ENCODE measurements at places on chromosomes 12 and 14.
A peak's percentile ranks its signal among the peaks of the same experiment; 100 is the strongest.

GRCh38 chr12:67720351-67720856 lies 71.9 kb downstream of the DYRK2 start:
- DNase-seq: no peak

DNA sequence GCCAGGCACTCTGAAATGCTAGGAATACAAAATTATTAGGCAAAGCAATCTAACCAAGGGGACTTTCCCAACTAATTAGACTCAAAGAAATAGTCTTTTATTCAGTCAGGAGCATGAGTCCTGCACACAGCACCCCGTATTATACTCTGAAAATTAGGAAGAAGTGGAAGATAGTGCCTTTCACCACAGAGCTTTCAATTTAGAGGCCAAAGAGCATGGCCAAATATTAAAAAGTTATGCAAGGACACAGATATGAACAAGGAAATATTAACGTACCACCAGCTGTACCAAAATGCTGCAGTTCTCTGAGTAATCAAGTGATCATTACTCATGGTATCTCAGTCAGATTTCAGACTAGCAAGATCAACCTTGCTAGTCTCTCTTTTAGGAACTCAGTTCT lies 22.6 kb upstream of the MDM2 start:
- DNase-seq: no peak

GRCh38 chr12:45732936-45733335 lies 3.4 kb downstream of the ARID2 start:
- no peak for DNase-seq

DNA sequence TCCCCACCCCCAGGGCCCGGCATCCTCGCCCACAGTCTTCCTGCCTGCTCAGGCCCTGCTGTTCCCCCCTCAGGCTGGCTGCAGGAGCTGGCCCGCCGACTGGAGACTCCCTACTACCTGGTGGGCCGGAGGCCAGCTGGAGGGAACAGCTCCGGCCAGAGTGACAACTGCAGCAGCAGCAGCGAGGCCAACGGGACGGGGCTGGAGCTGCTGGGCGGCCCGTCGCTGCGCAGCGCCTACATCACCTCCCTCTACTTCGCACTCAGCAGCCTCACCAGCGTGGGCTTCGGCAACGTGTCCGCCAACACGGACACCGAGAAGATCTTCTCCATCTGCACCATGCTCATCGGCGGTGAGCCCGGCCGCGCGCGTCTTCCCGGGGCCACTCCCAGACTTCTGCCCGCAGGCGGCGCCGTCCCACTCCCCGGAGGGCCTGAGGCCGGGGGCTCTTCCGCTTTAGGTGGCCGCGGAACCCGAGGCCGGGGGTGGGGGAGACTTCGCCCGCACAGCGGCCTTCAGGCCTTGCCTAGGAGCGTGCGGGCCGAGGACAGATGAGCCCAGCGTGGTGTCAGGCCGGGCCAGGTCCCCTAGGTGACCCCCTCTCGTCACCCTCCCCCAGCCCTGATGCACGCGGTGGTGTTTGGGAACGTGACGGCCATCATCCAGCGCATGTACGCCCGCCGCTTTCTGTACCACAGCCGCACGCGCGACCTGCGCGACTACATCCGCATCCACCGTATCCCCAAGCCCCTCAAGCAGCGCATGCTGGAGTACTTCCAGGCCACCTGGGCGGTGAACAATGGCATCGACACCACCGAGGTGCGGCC lies 10.2 kb downstream of the KCNH3 start:
- DNase-seq: no peak

- DNase-seq: no peak
These were observed 5.5 kb upstream of the ZNF641 start for GRCh38 chr12:48356041-48356768.

DNA sequence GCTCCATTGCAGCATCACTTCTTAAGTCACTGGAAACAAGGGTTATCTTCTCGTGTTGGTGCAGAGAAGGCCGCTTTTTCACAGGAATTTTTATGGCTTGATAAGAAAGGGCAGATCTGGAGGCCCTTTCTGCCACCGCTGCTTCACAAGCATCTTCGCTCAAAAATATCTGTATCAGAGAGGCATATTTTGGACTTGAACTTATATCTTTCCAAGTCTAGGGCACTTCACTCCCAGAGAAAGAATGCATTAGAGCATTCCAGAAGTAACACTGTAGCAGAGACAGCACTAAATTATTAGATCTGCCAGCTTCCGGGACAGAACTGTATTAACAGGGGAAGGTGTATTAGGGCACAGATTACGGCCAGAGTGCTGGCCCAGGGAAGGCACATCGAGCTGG lies 151.7 kb upstream of the AMIGO2 start:
- DNase-seq: no peak

GRCh38 chr14:75418850-75419768 lies 8.7 kb upstream of the JDP2 start:
- DNase-seq: no peak

DNA sequence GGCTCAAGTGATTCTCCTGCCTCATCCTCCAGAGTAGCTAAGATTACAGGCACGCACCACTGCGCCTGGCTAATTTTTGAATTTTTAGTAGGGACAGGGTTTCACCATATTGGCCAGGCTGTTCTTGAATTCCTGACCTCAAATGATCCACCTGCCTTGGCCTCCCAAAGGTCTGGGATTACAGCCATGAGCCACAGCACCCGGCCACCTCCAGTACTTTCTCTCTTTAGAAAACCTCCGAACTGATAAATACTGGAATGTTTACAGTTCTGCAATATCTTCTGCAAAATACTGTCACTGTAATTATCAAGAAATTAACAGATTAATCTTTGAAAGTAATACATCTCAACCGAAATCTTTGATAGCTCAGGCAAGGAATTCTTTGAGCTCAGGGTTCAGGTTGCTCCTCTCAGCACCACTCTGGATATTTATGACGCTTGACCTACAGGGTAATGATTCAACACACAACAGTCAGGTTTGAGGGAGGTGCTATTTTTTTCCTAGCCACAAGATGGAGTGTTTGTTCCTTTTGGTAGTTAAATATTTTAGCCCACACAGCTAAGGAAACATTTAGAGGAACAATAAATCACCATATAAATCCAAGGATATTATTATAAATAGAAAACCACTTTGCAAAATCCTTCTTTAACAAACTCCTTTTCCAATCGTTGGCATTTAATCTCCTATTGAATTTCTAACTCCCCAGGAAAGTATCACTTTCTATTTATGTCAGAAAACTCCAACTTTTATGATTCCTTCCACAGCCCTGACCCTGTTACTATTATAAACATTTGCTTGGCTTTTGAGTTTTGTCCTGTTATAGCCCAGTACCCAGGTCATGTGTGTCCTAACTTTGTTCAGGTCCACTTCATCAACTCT lies 48.6 kb upstream of the GTF2A1 start:
- DNase-seq: no peak

GRCh38 chr14:74891870-74892269 lies 10.2 kb downstream of the DLST start:
- no peak for DNase-seq

- DNase-seq: no peak
These were observed 170.9 kb downstream of the GRIP1 start for GRCh38 chr12:66508025-66508424.

- no peak for DNase-seq
These were observed 357.3 kb upstream of the RGS6 start for GRCh38 chr14:71574976-71575375.

DNA sequence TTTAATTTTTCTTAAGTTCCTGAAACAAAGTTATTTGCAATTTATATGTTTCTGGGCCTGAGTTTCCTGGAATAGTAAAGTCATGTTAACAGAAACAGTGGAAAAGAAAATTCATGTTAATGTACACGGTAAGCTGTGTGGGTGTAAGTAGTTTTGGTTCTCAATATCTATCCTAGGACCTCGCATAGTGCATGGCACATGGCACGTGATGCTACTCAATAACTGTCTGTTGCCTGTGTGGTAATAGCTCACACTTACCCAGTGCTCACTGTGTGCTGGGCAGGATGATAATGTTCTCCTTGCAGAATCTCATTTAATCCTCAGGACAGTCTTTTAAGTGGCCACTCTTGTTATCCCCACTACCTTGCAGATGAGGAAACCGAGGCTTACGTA lies 100.7 kb downstream of the DUSP16 start:
- no peak for DNase-seq

DNA sequence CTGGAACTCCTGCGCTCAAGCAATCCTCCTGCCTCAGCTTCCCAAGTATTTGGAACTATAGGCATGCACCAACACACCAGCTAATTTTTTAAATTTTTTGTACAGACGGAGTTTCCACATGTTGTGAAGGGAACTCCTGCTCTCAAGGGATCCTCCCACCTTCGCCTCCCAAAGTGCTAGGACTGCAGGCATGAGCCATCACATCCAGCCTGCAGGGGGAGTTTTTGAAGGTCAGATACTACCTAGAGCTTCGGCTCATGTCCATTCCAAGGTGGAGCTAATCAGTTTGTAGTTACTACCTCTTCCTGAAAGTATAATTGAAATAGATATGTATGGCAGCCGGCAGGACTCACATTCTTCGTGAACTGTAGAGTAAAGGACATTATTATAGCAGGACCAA lies 3.7 kb upstream of the TAS2R19 start:
- no peak for DNase-seq

DNA sequence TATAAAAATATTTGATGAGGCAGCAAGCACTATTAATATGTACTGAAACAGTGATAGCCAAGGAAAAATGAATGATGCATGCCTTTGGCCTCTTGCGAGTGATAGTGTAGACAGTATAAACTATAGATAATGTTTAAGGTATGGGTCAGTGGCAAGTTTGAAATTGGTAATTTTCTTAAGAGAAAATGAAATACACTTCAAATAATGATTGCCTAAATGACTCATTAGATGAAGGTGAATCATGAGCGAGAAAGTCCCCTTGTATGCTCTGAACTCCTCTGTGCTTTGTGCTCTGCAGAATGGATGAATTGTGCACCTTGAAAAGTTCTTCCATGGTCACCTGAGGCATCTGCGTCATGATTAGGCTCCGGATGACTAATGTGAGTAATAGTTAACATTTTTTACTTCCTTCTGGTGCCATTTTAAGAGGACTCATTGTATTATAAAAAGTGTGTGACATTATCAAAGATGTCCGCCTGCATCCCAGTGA lies 84.9 kb upstream of the RTL1 start:
- no peak for DNase-seq

GRCh38 chr14:72573725-72574417 lies 320.0 kb downstream of the DPF3 start:
- DNase-seq: no peak

DNA sequence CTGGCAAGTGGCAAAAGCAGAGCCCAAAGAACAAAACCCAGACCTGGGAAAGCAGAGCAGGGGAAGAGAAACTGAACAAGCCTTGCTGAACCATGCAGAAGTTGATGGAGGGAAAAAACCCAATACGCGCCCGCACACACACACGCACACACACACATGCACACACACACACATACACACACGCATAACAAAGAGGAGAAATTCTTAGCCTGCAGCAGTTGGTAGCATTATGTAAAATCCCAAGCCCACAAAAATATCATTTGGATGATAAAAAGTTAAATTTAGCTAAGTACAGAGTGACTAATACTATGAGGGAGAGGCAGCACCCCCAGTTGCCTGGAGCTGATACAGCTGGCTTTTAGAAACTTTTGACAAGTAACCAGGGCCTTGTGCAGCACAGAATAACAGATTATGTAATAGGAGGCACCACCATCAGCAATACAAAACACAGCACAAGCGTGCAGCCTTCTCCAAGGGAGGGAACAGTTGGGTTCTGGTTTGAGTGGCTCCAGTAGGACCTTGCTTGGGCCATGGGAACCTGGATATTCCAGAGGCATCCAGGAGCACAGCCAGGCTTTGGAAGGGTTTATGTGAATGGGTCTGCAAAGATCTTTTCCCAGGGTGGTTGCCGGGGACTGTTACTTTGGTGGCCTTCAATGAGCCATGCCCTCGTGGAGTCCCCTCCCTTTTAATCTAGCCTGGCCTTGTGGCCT lies 35.3 kb downstream of the PITPNM2 start:
- DNase-seq: no peak

DNA sequence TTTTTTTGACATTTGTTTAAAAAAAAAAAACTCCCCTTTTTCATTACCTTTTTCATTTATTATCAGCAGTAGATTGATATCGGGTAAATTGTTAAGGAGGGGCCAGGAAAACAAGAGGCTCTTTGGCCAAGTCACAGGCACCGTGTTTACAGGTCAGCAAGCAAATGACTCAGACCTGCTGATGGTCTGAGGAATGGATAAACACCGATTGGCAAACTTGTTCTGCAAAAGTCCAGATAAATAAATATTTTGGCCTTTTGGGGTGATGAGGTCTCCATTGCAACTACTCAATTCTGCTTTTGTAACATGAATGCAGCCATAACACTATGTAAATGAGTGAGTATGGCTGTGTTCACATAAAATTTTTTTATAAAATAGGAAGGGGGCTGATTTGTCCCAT lies 94.0 kb downstream of the RPS29 start:
- no peak for DNase-seq

GRCh38 chr12:12323591-12323990 lies 26.5 kb downstream of the MANSC1 start:
- DNase-seq: no peak

- peak; percentile 83 for DNase-seq
These were observed 383 bp upstream of the GLI1 start for GRCh38 chr12:57459055-57459749.

DNA sequence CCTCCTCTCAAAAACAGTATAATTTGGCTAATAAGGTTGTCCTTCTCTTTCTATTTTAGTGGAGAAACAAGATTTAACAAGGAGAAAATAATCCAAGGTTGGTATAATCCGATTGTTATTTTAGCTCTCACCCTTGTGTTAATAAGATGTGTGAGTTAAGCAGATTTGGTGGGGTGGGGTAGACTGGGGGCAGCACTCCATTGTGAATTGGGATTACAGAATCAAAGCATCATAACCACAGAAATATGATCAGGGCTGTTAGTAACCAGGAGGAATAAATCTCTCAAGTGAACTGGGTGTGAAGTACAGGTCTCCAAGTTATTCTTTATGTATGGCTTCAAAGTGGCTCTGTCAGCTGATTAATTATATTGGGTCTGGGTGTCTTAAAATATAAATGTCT lies 10.2 kb downstream of the TIGAR start:
- DNase-seq: no peak

DNA sequence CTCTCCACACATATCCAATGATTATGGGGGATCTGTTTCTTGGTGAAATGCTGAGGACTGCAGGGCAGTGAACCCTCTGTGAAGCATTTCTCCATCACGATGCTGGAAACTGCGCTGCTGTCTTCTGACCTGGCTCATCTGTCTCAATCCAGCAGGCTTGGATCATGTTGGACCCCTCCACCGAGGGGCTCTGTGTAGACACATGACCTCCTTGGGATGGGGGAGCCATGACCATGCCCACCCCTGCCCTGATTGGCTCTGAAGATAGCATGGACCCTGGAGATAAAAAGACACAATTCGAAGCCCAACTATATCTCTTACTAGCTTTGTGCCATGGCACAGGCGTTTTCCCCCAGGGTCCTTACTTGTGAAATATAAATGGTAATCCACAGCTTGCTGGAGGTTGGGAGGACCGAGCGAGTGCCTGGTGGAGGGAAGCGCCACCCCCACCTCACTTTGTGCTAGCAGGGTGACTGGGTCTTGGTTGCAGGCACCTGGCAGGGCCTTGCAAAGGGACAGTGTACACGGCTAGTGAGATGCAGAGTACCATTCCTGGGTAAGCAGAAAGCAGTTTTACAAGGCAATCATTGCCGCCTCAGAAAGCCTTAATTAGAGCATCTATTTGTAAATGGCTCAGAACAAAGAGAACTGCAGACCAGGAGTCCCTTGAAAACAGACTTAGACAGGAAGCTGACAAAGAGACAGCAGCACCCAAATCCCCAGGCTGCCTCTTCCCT lies 2.4 kb upstream of the KRT83 start:
- no peak for DNase-seq

Measured in stimulated activated CD8-positive, alpha-beta memory T cell treated with anti-CD3 and anti-CD28 coated beads, Interleukin-4, amount 100 ng/mL, for 1 hour (primary cell).